ENCODE measurements at places on chromosomes 1 and 21.
A peak's percentile ranks its signal among the peaks of the same experiment; 100 is the strongest.

GRCh38 chr1:147297438-147297837 is 55.0 kb downstream of the CHD1L start:
- DNase-seq = no peak

- no peak for DNase-seq
Observed at GRCh38 chr1:37699147-37699546, 6.8 kb downstream of the CDCA8 start.

DNA sequence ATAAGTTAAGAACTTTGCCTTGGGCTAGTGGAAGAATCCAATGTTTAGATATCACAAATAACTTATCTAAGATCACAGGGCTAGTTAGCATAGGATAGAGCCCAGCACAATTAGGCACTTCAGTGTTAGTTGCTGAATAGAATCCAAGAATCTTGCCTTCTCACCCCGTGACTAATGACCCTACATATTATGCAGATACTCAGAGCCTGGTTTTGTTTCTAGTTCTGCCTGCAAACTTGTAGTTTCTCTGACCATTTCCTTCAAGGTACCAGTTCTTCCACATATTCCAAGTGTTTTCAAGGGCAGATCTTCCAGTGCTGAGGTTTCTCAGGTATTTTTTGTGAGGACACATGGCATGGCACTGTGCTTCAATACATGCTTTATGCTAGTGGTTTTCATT is 239.3 kb downstream of the KCNK2 start:
- DNase-seq = no peak

DNA sequence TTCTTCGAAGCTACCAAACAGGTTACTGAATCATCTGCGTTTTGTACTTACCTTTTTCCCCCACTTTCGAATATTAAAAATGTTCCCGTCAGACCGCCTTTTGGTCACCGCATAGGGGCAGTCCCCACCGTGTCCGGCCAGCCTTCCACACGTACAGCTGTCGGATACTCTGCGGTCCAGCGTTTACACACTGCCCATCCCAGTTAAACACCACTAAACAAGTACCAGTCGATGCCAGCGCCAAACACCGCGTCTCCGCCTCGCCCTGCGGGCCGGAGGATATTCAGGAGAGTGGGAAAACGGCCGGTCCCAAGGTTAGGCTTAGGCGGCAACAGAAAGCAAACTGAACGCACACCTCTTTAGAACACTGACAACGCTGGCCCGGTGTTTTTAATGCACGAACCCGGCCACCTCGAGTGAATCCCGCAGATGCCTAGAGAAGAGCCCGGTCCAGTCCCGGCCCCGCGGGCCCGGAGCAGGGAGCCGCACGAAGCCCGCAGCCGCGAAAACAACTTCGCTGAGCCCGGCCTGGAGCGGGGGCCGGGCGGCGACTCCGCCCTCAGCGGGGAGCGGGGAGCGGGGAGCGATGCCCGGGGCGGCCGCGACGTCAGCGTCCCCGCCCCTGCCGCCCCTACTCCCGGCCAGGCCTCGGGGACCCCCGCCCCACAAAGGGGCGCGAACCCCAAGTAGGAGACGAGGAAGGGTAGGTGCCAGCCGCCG is 730 bp upstream of the PHF13 start:
- DNase-seq = peak; percentile 80

GRCh38 chr1:180773210-180773865 is 139.4 kb upstream of the KIAA1614 start:
- DNase-seq = no peak

Measured in NCI-H345 (cell line).